Stimulated activated CD8-positive, alpha-beta memory T cell treated with anti-CD3 and anti-CD28 coated beads, Interleukin-7, amount 100 ng/mL, for 1 hour (primary cell): ENCODE measurements at places on chromosomes 16 and 17.

DNA sequence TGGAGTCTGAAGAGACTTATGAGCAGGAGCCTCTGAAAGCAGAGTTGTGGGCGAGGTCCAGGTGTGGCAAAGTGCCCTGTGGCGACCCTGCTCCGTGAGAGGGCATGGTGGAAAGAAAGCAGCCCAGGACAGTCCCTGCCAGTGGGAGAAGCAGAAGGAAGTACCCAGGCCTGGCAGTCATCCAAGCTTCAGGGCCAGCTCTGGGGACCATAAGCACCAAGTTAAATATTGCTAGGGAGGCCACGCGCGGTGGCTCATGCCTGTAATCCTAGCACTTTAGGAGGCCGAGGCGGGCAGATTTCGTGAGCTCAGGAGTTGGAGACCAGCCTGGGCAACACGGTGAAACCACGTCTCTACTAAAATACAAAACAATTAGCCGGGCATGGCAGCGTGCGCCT lies 4.9 kb upstream of the ASGR1 start:
- DNase-seq = no peak

- DNase-seq = no peak
Measured at GRCh38 chr17:40555296-40556190, 9.7 kb downstream of the CCR7 start.

DNA sequence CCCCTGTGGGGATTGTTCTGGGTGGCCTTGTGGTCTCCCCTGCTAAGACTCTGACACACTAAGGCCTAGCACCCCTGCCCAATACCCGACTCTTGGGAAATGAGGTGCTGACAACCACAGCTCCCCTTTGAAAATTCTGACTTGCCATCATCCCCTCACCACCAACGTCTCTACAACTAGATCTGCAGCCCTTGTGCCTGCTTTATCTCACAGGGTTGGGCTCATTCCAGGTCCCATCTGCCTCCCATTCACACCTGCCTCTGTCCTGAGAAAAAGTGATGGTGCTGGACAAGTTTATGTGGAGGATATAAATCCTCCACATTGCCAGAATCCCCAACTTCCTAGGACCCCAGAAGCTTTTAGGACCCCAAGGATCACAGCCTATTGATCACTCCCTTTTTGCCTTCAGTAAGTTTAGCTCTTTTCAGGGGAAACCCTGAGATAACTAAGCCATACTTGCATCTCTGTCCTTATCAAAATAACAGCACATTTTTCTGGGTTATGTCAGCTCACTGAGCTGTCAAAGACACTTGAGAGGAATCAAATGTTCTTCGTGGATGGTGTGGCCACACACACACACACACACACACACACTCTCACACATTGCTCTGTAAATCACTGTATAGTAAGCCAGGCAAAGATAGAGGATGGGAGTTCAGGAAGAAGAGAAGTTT lies 136.8 kb upstream of the CES5A start:
- DNase-seq = no peak

GRCh38 chr17:17722906-17723353 lies 41.7 kb downstream of the RAI1 start:
- no peak for DNase-seq

DNA sequence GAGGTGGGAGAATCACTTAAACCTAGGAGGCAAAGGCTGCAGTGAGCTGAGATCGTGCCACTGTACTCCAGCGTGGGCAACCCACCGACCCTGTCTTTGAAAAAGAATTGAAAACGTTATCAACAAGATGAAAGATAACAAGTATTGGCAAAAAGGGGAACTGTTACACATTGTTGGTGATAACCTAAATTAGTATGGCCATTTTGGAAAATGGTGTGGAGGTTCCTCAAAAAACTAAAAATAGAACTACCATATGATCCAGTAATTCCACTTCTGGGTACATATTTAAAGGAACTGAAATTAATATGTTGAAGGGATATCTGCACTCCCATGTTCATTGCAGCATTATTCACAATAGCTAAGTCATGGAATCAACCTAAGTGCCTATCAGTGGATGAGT lies 61.0 kb downstream of the ABHD15 start:
- no peak for DNase-seq

GRCh38 chr17:34712481-34713195 lies 133.3 kb downstream of the TMEM132E start:
- no peak for DNase-seq

DNA sequence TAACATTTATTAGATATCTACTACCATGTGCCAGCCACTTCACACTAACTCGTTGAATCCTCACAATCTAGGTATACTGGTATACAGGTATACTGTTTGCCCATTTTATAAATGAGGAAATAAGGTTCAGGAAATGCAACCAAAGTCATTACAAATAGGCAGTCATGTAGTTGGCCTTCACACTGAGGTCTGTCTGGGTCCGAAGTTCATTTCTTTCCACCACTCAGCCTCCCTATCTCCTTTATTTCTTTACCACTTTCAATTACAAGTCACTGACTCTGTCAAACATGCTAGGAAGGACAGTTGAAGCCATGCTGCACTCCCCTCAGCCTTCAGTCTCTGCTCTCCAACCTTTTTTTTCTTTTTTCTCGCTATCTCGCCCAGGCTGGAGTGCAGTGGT lies 20.7 kb upstream of the SIAH1 start:
- DNase-seq = no peak

GRCh38 chr16:87326151-87326571 lies 9.0 kb upstream of the C16orf95 start:
- DNase-seq = no peak

DNA sequence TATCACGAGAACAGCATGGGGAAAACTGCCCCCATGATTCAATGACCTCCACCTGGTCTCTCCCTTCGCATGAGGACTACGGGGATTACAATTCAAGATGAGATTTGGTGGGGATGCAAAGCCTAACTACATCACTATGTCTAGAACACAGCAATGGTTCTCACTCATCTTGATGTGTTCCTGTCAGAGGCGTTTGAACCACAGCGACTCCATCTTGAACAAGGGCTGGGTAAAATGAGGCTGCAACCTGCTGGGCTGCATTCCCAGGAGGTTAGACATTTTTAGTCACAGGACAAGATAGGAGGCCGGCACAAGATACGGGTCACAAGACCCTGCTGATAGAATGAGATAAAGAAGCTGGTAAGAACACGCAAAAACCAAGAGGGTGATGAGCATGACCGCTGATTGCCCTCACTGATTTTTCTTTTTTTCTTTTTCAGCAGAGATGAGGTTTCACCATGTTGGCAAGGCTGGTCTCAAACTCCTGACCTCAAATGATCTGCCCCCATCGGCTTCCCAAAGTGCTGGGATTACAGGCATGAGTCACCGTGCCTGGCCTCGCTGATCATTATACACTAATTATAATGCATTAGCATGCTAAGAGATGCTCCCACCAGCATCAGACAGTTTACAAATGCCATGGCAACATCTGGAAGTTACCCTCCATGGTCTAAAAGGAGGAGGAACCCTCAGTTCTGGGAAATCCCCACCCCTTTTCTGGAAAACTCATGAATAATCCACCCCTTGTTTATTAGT lies 3.0 kb upstream of the PPY start:
- DNase-seq = no peak

DNA sequence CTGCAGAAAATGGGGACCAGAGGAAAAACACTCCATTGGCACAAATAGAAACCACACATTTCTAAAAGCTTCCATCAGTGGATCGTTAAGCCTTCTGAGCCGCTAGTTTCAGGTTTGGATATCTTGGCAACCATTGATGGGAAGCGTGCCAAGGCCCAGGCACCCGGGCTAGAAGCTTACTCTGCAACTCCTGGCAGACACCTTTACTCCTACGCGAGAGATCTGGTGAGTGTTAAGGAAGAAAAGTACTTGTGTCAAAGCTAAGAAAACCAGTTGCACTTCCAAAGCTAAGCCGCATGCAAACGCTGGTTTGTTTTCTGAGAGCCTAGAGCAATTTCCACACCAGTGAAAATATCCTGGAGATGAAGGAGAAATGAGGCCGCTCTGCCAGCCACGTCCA lies 472.4 kb downstream of the PMP22 start:
- DNase-seq = no peak

- no peak for DNase-seq
Measured at GRCh38 chr17:17120701-17121100, 78.4 kb downstream of the MPRIP start.

- no peak for DNase-seq
Measured at GRCh38 chr17:10415161-10415560, 6.6 kb downstream of the MYH8 start.

- DNase-seq = no peak
Measured at GRCh38 chr17:20279631-20280030, 187.7 kb downstream of the LGALS9B start.

- no peak for DNase-seq
Measured at GRCh38 chr17:59510611-59511010, 54.8 kb upstream of the DHX40 start.

- no peak for DNase-seq
Measured at GRCh38 chr17:46764709-46765401, 53.6 kb downstream of the WNT3 start.

GRCh38 chr17:17455173-17455572 lies 21.6 kb upstream of the MED9 start:
- DNase-seq = no peak

DNA sequence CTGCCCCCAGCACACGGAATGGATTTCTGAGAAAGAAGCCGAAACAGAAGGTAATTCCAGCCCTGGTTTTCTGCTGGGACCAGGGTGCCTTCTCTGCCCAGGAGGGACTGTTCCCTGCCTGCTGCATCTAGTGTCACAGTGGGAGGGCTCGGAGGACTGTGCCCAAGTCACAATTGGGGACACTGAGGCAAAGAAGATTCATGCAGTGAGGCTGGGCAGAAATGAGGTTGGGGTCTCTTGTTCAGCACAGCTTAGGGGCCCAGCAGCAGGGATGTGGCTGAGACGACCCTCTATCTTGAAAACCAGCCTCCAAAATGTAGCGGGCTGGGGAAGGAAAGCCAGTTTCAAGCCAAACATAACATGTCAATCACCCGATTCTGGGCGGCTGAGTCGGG lies 592 bp downstream of the IL21R start:
- DNase-seq = no peak

DNA sequence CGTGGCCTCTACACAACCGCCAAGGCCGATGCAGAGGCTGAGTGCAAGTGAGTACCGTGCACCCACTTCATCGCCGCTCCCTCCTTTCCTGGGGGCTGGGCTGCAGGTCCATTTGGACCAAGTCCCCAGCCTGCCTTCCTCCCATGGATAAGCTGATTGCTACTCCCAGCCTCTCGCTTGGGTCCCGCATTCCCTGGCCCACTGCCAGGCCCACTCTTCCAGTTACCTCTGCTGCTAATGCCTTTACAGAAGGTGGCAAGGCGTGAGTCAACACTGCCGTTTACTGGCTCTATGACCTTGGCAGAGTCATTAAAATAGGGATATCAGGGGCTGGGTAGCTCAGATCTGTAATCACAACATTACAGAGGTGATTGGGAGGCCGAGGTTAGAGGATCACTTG lies 11.2 kb downstream of the SULT1A2 start:
- no peak for DNase-seq

GRCh38 chr16:88956546-88957432 lies 20.2 kb downstream of the CBFA2T3 start:
- DNase-seq = no peak

GRCh38 chr16:49592546-49593423 lies 219.2 kb downstream of the C16orf78 start:
- DNase-seq = no peak

- no peak for DNase-seq
Measured at GRCh38 chr16:84423416-84423837, 55.1 kb downstream of the ATP2C2 start.

DNA sequence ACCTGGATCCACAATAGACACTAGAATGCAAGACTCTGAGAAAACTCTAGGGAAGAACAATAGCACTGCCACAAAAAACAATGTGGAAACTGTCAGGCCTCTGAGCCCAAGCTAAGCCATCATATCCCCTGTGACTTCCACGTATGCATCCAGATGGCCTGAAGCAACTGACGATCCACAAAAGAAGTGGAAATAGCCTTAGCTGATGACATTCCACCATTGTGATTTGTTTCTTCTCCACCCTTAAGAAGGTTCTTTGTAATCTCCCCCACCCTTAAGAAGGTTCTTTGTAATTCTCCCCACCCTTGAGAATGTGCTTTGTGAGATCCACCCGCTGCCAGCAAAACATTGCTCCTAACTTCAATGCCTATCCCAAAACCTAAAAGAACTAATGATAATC lies 39.2 kb upstream of the TNRC6C start:
- DNase-seq = no peak

GRCh38 chr16:65178151-65178550 lies 56.3 kb upstream of the CDH11 start:
- no peak for DNase-seq

DNA sequence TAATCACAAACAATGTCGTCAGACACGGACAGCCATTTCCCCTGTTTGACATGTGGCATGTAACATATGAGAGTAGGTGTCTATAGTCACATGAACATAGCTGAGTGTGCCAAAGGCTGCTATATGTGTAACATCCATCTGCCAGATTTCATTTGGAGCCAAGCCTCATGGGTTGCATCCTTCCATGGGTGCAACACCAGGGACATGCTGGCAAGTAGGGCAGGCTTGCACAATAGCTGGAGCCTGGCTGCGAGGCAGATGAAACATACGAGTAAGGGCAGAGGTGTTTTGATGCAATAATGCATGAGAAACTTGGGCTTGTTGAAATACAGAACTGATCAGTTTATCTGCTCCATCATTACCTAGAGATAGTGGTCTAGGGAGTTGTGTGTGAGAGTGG lies 9.0 kb upstream of the ZNF689 start:
- DNase-seq = no peak

GRCh38 chr16:10877472-10877946 lies 507 bp downstream of the CIITA start:
- no peak for DNase-seq

DNA sequence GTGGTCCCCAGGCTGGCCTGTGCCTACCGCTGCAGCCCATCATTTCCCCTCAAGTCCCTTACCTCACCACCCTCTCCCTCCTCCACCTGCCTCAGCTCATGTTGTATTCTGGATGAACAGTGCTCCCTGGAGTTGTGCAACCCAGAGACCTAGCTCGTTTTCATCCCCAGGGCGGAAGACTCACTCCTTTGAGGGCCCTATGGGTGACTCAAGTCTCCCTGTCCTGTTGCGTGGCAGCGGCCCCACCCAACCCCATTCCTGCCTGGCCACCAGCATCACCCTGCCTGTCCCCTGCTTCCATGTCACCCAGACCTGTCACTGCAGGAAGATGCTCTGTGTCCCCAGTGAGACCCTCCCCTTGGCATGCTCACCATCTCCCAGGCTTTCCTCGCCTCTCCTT lies 3.3 kb downstream of the ALOX12B start:
- no peak for DNase-seq

DNA sequence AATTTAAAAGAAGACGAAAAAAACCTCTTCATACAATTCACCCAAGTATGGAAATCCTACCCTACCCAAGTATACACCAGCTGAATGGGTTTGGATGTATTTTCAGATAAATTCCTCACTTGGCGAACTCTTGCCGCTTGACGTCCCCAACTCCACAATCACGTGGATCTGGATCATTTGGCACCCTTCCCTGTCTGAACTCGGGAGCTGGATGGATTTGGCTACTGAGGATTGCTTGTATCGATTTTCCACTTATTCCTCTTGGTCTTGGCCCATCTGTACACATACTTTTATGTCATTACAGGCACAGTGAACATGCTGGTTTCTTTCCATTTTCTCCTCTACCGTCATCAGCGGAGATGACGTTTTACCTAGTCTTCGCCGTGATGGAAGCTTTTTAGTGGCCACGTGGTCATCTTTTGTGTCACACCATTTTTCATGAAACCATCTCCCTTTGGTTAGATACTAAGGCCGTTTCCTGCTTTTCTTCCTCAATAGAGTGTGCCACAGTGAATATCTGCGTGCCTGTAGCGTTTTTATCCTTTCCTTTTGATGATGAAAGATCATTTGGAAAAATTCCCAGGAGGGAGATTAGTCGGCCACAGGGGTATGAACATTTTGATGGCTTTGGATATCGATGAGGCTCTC lies 47.1 kb downstream of the CMIP start:
- no peak for DNase-seq
